Frontal cortex (tissue), 4 donors: ENCODE measurements at places on chromosomes 5 and 9. TPM values are rescaled to one million over a fixed set of nuclear protein-coding genes. Genes with fewer than 3 reads are reported as not detected.

GRCh38 chr5:145483212-145483611, 351.9 kb downstream of the PRELID2 start:
- DNase-seq: no peak

GRCh38 chr5:150734579-150735384, 24.0 kb downstream of the DCTN4 start:
- no peak for DNase-seq

- DNase-seq: no peak
These were observed 7.8 kb downstream of the HSPA4 start for GRCh38 chr5:133059621-133060020.

- no peak for DNase-seq
These were observed 145.2 kb downstream of the SIL1 start for GRCh38 chr5:139052975-139053374.

TAF11L5 gene
- total RNA-seq: not detected
